ENCODE measurements at places on chromosomes 7 and 10. TPM values are rescaled to one million over a fixed set of nuclear protein-coding genes. Genes with fewer than 3 reads are reported as not detected.

The MSMB gene
- total RNA-seq, result not detected

The SLC18A2 gene
- total RNA-seq, result 0.24 TPM

The ITGB8 gene
- total RNA-seq, result 1.5 TPM

The RNF133 gene
- 0.43 TPM for total RNA-seq

The PLAC9 gene
- 30.4 TPM for total RNA-seq

The CARD11 gene
- 0.32 TPM for total RNA-seq

The OR13A1 gene
- total RNA-seq, result not detected

The AKR1C4 gene
- total RNA-seq, result not detected

DNA sequence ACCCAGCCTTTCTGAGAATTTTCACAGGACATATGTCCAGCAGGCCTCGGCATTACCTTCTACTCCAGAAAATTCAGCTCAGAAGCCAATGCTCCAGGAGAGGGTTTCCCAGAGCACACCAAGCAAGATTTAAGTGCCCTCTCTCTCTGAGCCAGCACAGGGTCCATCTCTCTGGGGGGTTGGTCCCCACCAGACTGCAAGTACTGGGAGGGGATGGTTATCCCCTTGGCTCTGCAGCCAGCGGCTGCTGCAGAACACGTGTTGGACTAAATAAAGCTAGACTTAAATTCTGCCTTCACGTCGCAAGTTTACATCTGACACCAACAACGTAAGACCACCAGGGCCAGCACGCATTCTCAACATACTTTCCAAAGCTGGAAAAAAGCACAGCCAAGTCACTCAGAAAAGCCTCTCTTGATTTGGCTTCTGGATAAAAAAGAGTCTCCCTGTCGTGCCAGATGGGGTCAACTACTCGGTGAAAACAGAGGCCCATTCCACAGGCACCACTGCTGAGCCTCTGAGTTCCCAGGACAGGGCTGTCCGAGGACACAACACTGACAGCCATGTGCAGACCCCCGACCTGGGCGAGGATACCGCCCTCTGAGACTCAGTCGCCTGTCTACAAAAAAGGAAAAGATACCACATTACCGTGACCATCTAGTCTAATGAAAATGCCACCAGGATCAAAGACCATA, 77.3 kb downstream of the CTBP2 start:
- DNase-seq, result no peak

DNA sequence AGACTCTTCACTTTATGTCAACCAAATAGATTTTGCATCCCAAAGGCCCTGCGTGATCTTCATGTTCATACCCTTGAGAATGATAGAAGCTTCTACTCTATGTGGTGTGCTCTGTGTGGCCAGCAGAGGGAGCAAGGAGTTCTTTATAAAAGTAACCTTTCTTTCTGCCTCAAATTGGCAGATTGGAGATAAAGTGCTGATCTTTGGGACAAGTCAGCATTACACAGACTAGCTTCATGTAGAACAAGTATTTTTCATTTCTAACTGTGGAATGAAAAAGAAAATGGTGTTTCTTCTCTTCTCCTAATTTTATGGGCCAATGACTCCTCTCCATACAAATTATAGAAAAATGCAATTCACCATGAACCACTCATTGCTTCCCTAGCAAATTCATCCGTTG, 1214.1 kb downstream of the SORCS1 start:
- no peak for DNase-seq

- no peak for DNase-seq
Measured at GRCh38 chr7:39187130-39187529, 209.4 kb downstream of the POU6F2 start.

DNA sequence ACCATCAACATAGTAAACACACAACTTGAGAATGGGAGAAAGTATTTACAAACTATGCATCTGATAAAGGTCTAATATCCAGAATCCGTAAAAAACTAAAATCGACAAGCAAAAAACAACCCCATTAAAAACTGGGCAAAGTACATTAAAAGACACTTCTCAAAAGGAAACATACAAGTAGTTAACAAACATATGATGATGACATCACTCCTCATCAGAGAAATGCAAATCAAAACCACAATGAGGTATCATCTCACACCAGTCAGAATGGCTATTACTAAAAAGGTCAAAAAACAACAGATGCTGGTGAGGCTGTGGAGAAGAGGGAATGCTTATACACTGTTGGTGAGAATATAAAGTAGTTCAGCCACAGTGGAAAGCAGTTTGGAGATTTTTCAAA, 125.1 kb downstream of the TFPI2 start:
- DNase-seq, result no peak

GRCh38 chr10:28719789-28720436, 42.6 kb downstream of the BAMBI start:
- DNase-seq, result no peak

GRCh38 chr7:29228289-29229011, 33.9 kb downstream of the CHN2 start:
- DNase-seq, result no peak

DNA sequence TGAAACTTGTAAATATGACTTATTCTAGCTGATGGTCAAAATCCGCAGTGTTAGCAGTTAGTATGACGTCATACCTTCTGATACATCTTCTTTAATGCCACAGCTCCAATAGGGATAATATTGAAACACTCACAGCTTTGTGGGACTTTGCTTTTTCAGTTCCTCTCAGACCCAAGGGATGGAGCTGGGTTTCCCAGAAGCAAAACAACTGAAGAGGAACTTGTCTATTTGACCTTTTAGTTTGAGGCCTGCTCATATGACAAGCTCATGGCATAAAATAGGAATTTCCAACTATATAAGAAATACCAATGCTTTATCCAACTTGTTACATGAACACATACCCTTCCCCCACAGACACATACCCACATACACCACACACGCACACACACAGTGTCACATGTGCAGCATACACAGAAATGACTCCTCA, 31.6 kb upstream of the C10orf67 start:
- DNase-seq, result no peak

GRCh38 chr7:33539659-33540400, 365.5 kb upstream of the BMPER start:
- no peak for DNase-seq

DNA sequence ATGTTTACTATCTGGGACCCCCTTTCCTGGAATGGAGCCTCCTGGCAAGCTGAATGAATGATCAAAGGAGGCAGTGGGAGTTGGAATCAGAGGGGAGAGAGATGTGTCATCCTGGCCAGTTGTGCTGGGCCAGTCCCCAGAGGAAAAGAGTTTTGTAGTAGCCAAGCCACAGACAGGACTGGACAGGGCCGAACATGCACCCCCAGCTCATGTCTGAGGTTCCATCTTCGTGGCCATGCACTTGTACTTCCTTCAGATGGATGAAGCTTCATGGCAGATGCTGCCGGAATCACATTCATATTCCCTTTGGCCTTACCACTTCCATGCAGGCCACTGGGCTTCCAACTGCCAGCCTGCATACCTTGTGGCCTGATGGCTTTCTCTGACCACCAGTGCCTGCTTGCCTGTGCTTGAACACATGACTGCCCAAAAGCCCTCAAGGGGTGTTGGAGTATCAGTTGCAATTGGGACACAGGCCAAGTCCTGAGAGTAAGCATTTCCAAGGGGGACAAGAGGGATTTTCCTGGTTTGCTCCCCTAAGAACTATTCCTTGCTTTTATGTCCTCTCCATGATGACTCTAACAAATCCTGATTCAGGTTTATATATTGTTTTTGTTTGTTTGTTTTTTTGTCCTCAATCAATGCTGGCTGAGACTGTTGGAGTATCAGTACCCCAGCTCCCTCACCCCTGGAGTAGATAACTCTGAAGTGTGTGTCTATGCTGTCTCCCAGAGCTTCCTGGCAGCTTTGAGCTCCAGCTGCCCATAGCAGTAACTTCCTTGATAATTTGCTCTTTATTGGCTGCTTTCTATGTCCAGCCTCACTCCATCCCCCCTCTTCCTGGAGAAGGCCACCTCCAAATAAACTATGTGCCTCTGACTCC, 63.6 kb downstream of the TMEM130 start:
- DNase-seq, result no peak

GRCh38 chr10:70271996-70272924, 11.5 kb downstream of the NPFFR1 start:
- no peak for DNase-seq

DNA sequence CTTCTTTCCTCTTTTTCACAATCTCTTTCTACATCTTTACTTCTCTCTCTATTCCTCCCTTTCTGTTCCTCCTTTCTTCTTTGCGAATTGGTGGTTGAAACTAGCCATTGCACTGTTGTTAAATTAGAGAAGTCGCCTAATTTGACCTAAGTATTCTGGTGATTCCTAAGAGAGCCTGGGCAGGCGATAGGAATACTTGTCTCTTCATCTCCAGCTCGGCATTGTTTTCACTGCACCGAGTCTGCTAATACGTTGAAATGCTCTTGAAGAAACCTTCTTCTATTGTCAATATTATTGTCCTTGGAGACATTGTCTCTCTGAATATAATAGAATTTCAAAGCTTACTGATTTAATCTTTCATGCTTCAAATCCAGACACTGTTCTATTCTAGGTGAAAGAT, 31.7 kb downstream of the KCND2 start:
- DNase-seq, result no peak

- no peak for DNase-seq
Measured at GRCh38 chr7:106089647-106090046, 22.5 kb downstream of the SYPL1 start.

GRCh38 chr10:339038-339391, 203.8 kb downstream of the ZMYND11 start:
- DNase-seq, result no peak

- no peak for DNase-seq
Measured at GRCh38 chr10:99303899-99304861, 25.0 kb upstream of the CNNM1 start.

GRCh38 chr7:8185926-8186683, 75.9 kb downstream of the ICA1 start:
- no peak for DNase-seq

GRCh38 chr7:148715027-148715426, 16.3 kb downstream of the CUL1 start:
- DNase-seq, result no peak

DNA sequence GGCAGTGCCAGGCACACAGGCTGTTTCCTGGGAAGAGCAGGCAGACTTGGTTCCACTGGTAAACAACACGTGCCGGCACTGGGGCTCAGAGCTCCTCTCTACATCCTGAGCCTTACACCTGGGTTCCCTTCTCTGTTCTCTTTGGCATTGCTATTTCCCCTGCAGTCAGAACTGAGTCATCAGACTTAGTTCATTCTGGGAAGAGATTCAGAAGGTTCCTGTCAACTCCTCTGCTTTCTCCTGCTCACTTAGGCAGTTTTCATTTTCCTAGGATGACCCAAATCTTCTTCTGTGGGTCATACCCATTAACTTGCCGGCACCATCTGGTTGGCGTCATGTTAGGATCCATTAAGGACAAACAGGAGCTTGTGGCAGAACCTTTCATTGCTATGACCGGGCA, 33.4 kb upstream of the LRRC18 start:
- DNase-seq, result no peak

- DNase-seq, result no peak
Measured at GRCh38 chr10:95245425-95246055, 45.3 kb downstream of the PDLIM1 start.

DNA sequence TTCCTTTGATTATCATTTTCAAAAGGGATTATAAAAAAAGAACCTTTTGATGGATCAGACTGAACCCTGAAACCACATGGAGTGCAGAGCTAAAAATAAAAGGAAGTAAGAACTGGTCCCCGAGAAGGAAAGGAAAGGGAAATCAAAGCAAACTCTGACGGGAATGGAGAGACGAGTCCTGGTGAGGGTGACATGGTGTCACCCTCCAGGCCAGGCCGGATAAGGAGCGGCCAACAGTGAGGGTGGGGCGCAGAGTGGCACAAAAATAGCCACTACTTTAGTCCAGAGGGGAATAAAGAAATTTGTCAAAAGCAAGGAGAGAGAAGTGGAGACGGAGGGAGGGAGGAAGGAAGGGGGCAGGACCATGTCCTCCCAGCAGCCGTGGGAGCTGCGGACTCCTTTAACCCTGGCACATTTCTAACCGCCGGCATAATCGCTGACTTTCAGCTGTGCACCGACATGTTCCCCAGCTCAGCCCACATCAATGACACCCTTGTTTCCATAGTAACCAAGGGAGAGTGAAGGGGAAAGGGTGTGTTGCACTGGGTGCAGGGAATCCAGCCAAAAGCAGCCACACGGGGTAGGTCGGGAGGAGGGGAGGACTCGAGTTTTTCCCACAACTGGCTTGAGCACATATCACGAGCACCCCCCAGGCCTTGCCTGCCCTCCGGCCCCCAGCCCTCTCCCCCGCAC, 29.7 kb downstream of the TRIM8 start:
- no peak for DNase-seq

GRCh38 chr7:151787348-151787747, 89.6 kb downstream of the PRKAG2 start:
- DNase-seq, result no peak

- no peak for DNase-seq
Measured at GRCh38 chr10:77862595-77862994, 64.0 kb downstream of the DLG5 start.

DNA sequence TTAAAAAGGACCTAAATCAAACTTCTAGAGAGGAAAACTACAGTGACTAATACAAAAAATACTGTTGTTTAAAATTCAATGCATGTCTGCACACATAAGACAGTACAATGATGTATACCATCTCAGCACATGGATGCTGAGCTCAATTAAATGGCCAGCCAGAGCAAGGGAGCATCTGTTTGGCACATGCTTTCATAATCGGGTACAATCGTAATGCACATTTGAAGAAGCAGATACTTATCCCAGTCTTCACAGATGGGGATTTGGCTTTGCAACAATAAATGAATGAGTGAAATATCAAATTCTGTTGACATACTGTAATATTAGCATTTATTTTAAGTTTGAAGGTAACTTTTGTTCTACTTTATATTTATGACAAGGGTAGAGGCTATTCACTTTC, 187.8 kb downstream of the CRPPA start:
- DNase-seq, result no peak

DNA sequence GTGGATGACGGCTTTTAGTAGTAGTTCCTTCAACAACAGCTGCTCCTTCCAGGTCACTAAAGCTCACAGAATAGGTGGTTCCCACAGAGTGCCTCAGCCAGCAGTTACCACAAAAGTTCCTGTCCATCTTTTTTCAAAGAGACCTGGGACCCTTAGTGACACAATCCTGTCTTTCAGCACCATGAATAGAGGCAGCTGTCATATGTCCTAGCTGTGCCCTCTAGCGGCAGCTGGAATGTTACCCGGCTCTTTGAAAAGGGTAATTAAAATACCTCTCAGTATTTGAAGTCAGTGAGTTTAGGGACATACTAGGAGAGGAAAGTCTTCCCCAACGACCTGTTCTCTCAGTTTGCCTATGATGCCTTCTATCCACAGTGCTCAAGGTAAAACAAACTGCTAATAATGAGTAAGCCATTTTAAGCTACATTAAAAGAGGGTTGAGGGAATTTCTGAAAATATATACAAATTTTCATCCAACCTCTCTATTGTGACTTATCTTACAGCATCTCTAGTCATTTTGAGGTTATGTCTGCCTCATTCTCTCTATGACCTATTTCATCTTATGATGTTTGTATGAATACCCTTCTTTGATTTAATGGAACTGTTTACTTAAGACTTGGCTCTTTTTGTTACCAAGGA, 290.8 kb downstream of the NXPH1 start:
- no peak for DNase-seq

- DNase-seq, result no peak
Measured at GRCh38 chr10:93437946-93438612, 44.1 kb downstream of the MYOF start.

All from cardiac septum (tissue), 1 donor.